ENCODE measurements at places on chromosomes 7 and 10.

- no peak for DNase-seq
Observed at GRCh38 chr7:107922886-107923285, 31.9 kb downstream of the DLD start.

GRCh38 chr10:127833804-127834203, 58.9 kb downstream of the CLRN3 start:
- no peak for DNase-seq

- no peak for DNase-seq
Observed at GRCh38 chr7:77447616-77448015, 31.5 kb upstream of the GSAP start.

GRCh38 chr10:80504897-80505465, 32.7 kb upstream of the SH2D4B start:
- DNase-seq = no peak

- no peak for DNase-seq
Observed at GRCh38 chr10:132681858-132682755, 103.8 kb downstream of the NKX6-2 start.

GRCh38 chr10:125868372-125868975, 12.6 kb downstream of the DHX32 start:
- DNase-seq = peak; percentile 64

- DNase-seq = no peak
Observed at GRCh38 chr7:6130007-6130587, 98.9 kb downstream of the ANKRD61 start.

DNA sequence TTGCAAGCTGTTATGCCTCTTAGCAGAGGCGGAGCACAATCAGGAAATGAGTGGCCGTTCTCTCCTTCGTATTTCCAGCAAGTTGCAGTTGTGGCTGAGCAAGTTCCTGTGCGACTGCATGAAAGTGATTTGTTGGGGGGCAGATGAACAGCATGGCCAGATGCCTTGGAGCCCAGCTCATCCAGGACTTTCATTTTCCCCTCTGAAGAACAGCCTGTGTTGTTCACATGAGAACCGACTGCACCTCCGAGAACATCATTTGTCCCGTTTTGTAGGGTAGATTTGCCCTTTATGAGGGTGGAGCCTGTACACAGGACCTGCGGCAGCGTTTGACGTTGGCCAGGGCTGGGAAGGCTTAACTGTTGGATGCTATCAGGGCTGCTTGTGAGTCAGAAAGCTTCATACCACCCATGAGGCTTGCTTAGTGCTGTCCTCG, 4.4 kb downstream of the BAG3 start:
- peak; percentile 86 for DNase-seq

DNA sequence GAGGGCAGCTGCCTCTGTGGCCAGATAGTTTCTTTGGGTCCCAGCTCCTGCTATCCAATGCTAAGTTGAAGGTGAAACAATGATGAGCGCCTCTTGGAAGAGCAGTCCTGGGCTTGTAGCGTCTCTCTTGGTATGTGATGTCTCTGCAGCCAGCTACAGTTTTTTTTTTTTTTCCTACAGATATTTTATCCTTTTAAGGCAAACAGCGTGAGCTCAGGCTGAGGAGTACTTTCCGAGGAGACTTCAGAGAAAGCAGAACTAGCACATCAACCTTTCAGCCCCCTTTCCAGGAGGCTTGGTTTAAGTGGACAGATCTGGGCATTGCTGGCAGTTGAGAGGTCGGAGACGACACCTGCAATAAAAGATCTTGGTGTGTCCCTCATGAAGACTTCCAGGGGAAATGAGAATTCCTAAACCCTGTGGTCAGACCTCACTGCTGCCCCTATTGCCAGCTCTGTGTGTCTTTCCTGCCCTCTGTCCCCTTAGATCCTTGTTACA, 9.1 kb downstream of the PRKG1 start:
- DNase-seq = no peak

DNA sequence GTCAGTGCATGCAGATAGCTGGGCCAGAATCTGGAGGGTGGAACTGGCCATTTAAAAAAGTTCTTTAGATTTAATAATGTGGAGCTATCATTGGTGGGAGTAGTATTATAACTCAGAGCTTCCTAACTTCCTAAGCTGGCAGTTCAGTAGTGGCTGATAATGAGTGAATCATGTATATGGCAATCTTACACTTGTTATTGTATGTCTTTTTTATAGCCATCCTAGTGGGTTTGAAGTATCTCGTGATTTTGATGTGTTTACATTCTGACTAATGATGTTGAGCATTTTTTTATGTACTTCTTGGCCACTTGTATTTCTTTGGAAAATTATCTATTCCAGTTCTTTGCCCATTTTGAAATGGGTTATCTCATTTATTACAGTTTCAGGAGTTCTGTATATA, 15.4 kb downstream of the TFAM start:
- no peak for DNase-seq

DNA sequence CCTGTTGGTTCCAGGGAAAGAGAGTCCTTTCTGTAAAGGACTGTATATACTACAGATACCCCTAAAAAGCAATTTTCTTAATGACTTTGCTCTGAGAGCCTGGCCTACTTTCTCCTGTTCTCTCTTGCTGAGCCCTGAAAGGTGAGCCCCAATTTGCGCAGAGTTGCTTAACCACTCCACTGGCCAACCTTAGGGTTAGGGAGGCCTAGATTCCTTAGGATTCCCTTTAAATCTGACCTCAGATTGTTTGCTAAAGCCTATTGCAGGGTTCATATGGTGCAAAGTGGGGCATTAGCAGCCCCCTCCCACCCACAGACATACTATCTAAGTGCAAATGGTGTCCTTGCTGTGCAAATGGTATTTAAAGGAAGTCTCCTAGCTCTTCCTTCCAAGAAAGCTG, 164.2 kb downstream of the RNLS start:
- no peak for DNase-seq
